ENCODE measurements at places on chromosomes 1 and 21.

DNA sequence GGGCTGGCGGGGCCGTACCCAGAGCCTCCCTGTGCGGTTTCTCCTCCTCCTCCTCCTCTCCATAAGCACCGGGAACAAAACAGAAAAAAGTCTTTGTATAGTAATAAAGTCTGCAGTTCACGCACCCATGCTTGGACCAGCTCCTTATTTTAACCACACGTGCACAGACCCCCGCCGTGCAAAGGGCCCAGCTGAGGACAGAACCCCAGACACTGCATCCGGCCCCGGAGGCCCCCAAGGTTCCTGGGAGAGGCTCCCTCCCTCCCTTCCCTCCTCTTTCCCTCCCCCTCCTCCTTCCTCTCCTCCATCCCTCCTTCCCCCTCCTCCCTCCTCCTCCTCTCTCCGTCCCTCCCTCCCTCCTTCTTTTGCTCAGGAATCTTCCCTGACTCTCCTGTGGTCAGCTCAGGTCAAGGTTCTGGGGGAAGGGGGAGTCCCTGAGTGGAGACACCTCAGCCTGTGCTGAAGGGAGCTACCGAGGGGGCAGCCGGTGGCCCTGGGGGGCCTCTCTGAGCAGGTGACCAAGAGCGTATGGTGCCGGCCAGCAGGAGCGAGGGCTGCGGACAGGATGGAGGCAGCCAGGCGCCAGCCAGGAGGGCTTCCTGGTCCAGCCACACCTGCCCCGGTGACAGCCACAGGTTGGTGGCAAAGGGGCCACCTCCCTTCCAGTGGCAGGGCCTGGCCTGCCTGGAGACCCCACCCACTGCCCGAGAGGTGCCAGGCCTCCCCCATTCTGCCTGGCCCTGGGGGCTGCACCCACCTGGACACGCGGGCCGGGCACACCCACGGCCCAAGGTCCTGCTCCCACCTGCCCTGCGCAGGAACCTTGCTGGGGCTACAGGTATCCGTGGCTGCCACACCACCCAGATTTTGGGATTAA is 3.2 kb upstream of the TTLL10 start:
- no peak for DNase-seq

GRCh38 chr1:230422221-230422981 is 3.7 kb downstream of the PGBD5 start:
- no peak for DNase-seq

DNA sequence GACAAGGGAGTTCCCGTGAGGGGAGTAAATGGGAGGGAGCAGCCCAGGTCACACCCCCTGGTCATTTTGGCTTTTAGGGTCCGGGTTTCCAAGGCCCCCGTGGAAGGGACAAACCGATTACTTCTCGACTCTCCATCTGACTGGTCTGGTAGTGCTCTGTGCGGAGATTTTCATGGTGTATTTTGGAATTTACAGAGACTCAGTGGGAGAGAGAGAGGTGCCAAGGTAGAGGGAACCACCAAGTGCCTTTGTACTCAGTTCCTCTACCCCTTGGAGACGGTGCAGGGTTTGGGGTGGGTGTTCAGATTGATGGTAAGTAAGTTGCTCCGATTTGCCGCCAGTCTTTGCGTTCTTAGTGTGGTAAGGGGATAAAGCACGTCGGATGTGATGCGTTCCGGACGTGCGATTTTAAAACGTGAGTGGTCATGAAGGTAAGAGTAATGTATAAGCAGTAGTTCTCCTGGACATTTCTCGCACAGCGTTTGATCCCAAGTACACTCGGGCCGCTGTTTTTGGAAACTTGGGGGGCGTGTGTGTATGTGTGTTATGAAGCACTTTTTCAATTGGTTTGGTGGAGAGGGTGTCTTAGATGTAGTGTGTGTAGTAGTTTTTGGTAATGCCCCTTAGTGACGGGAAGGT is 682 bp downstream of the SUCO start:
- no peak for DNase-seq

DNA sequence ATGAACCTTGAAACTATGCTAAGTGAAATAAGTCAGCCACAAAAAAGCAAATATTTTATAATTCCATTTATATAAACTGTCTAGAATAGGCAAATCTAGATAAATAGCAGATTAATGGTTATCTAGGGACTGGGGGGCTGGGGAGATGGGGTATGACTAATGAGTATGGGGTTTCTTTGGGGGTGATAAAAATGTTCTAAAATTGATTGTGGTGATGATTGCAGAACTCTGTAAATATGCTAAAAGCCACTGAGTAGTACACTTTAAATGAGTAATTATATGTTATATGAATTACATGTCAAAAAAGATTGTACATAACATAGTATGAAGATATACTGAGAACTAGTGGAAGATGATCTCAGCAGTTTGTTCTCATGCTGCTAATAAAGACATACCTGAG is 675.0 kb downstream of the KIF26B start:
- no peak for DNase-seq

GRCh38 chr1:12607263-12607662 is 10.7 kb downstream of the DHRS3 start:
- DNase-seq = no peak

DNA sequence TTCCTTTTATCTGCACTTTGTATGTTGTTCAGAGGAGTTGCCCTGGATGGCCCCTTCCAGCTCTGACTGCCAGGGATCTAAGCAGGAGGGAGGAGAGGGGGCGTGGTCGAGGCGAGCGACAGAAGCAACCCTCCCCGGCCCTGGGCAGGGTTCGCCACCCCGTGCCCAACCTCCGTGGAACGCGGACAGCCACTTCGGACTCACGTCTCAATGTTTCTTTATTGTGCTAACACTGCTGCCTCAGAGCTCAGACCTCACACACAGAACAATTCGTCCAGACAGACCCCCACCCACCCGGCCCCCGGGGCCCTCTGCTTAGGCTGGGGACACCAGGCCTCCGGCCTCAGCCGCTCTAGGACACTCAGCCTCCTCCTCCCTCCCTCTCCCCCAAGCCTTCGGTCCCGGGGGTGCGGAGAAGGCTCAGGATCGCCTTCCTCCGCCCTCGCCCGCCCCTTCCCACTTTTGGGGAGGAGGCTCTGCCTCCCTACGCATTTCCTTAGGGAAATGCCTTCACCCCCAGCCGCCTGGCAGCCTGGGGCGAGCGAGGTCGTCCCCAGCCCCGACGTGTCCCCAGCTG is 8.3 kb downstream of the VSIG8 start:
- no peak for DNase-seq

DNA sequence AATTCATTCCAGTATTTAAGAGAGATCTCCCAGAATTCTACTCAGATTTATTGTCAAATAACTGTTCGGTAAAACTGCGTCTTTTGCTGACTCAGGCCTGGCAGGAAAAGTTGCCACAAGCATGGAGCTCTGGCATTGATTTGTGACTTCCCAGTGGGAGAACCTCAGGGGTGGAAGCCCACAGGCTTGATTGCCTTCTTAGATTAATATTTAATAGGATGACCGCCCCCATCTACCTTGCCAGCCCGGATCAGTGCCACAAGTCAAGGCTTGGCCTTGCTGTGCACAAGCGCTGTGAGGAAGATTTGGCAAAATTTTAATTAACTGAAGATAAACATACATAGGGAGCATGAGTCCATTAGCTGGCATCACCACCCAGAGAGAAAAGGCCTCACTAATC is 93.5 kb downstream of the LRIG2 start:
- no peak for DNase-seq

DNA sequence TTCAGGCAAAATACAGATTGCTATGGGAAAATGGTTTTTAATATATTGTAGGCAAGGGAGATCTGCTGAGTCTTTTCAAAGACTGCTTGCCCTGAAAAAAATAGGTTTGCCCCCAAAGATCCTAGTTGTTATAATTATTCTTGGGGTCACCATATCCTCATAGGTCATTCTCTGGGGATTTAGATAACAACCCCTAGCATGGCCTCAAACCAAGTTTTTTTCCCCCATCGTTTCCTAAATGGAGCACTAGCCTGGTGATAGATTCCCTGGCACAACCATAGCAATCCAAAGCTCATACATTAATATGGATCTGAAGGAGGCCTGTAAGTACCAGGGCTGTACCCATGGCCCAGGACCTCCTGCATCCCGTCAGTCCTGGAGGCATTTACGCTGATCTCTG is 315.2 kb downstream of the BACH1 start:
- DNase-seq = no peak

Measured in D721Med (cell line).